Left renal pelvis (tissue), 4 donors: ENCODE measurements at places on chromosomes 2 and 18.

DNA sequence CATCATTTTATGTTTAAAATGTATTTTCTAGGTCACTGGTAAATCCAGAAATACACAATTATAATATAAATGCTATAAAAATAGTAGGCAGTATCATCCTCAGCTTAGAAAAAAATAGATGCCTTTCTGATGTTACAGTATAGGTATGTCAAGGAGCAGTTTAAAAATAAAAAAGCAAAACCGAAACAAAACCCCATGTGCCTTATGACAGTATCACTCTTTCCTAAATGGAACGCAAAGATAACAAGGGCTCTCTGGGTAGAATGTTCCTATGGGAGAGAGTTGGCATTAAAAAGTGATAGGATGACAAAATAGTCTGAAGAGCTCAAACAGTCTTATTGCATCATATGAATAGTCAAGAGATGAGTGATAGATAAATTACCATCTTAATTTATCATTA, 172.1 kb downstream of the DSC3 start:
- no peak for DNase-seq

GRCh38 chr18:12308386-12309100, 502 bp downstream of the TUBB6 start:
- DNase-seq = no peak

GRCh38 chr2:221612161-221612560, 40.1 kb upstream of the EPHA4 start:
- no peak for DNase-seq

DNA sequence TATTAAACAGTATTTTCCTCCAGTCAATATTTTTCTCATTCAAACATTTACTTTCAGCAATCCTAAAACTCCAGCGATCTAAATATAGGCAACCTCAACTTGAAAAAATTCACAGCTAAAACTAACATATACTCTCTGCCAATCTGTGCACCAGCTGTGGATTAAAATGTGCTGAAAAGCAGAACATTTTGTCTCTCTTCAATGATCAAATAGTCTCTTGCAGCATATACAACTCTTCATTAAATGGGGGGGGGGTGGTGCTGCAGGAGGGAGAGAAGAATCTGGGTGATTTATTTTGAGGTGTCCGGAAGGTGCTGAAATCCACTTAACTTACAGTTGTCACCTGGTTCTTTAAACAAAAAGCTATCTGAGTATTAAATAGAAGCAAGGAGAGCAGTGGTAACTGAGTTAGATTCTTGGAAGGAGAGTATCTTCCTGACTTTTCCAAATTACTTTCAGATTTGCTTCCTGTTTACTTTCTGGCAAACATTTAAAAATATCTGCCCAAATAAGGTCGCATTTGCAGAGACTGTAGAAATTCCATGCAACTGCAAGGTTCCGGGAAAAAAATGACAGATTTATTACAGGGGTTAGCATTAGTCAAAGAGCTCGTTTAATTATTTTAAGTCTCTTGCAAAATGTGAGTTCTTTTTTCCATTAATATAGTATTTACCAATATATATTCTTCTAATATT, 904.7 kb upstream of the ACVR2A start:
- no peak for DNase-seq
